DMS79 (cell line): ENCODE measurements at places on chromosomes 13 and 19.

DNA sequence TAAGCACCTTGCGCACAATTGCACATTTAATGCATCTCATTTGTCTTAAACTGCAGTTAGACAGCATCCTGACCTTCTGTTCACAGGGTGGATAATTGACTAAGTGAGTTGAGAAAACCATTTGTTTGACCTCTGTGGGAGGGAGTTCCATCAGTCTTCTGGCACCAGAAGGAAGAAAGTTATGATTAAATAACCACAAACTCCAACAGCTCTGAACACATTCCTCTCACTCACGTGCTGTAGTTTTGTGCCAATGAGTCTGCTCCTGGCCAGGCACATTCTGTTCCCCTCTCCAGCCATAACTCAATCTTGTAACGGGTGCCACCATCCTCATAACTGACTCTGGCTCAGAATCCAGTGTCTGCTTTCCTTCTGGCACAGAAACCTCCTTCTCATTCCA lies 817.2 kb downstream of the SLITRK1 start:
- no peak for DNase-seq

- DNase-seq, result no peak
Observed at GRCh38 chr19:5558101-5558621, 9.6 kb downstream of the TINCR start.

- no peak for DNase-seq
Observed at GRCh38 chr19:6287269-6287885, 7.6 kb upstream of the MLLT1 start.

GRCh38 chr19:16581145-16581970 lies 9.1 kb upstream of the SLC35E1 start:
- peak; percentile 26 for DNase-seq

- DNase-seq, result no peak
Observed at GRCh38 chr19:49065905-49066512, 1.4 kb upstream of the NTF4 start.

GRCh38 chr13:100530671-100531213 lies 57.8 kb downstream of the GGACT start:
- no peak for DNase-seq

- peak; percentile 86 for DNase-seq
Observed at GRCh38 chr13:99312493-99312883, 5.3 kb upstream of the GPR183 start.

- no peak for DNase-seq
Observed at GRCh38 chr19:50322931-50323781, 6.0 kb downstream of the KCNC3 start.

GRCh38 chr13:42708391-42708790 lies 73.0 kb upstream of the FAM216B start:
- no peak for DNase-seq

DNA sequence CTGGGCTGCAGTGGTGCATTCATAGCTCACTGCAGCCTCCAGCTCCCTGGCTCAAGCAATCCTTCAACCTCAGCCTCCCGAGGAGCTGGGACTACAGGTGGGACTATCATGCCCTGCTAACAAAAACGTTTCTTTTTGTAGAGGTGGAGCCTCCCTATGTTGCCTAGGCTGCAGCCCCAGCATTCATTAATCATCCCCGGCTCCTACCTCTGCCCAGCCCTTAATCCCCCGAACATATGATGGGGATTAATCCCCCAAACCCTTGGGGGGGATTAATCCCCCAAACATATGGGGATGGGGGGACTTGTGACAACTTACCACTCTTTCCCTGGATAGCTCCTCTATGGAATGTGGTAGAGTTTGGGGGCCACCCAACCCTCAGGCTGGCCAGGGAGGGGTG lies 45.9 kb downstream of the SUGP2 start:
- DNase-seq, result no peak

GRCh38 chr13:98984983-98985382 lies 7.1 kb upstream of the DOCK9 start:
- DNase-seq, result no peak

- no peak for DNase-seq
Observed at GRCh38 chr13:44068169-44068568, 188.5 kb downstream of the LACC1 start.

- DNase-seq, result no peak
Observed at GRCh38 chr13:101401196-101401595, 15.1 kb downstream of the NALCN start.

GRCh38 chr13:113648216-113648610 lies 9.8 kb downstream of the ATP4B start:
- DNase-seq, result peak; percentile 88

DNA sequence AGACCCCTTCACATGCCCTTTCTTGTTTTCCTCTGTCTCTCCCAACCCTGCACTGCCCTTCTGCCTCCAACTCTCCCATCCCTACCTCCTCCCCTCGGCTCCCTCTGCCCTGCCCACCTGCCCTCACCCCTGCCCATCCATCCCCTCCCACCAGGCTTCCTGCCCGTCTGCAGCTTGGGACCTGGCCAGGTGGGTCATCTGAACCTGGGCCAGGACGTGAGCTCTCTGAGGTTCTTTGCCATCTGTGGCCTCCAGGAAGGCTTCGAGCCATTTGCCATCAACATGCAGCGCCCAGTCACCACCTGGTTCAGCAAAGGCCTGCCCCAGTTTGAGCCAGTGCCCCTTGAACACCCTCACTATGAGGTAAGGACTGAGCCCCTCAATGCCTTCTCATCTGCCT lies 35.7 kb downstream of the RYR1 start:
- no peak for DNase-seq

DNA sequence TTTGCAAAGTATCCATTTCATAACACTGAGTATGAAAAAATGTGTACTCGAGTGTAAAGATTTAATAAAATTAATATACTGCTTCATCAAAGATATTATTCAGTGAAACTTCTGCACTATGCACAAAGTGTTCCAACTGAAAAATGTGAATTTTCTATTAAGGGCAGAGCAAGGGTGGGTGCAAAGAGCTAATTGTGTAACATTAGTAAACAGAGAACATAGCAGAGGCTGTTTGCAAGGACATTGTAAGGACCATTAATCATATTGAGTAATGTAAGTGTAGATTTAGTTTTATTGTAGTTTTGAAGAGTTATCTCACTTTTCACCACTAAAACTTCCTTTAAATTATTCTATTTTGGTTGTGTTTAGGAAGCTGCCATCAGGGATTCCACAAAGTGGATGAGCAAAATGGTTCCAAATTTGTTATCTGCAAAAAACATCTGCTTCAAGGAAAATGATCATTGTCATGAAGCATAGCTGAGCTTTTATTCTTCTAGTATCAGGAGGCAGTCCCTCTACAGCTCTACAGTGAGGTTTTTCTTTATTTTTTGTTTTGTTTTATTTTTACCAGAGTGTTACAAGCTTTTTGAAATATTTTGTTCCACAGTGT lies 1375.4 kb downstream of the SLITRK1 start:
- DNase-seq, result no peak

GRCh38 chr19:54921082-54921481 lies 15.1 kb downstream of the NCR1 start:
- DNase-seq, result no peak

GRCh38 chr13:20190481-20191310 lies 2.0 kb downstream of the GJB2 start:
- no peak for DNase-seq

DNA sequence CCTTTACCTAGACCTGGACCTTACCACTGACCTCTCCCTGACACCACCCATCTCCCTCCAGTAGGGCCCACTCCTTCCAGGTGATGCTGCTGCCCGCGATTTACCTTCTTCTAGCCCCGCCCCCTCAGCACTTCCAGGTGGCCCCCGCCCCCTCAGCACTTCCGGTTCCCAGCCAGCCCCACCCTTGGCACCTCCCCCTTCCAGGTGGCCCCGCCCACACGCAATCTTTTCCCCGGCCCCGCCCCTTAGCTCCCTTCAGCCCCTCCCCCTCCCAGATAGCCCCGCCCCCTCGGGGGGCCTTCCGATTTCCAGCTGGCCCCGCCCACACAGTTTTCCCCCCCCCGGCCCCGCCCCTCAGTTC lies 586 bp downstream of the LIG1 start:
- peak; percentile 67 for DNase-seq

DNA sequence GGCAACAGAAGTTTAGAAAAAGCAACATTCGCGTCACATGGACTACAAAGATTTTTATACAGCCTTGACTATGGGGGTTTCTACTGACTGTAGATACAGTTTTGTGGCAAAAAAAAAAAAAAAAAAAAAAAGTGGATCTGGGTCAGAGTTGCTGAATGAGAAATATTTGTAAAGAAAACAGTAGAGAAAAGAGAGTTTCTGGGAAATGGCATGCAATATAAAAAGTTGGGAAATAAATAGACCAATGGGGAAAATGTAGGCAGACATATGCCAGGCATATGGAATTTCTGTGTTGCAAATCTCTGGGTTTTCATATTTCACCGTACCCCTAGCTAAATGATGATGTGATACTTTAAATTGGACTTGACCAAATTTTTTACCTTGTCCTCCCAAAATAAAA lies 315.3 kb downstream of the EFNB2 start:
- DNase-seq, result no peak

DNA sequence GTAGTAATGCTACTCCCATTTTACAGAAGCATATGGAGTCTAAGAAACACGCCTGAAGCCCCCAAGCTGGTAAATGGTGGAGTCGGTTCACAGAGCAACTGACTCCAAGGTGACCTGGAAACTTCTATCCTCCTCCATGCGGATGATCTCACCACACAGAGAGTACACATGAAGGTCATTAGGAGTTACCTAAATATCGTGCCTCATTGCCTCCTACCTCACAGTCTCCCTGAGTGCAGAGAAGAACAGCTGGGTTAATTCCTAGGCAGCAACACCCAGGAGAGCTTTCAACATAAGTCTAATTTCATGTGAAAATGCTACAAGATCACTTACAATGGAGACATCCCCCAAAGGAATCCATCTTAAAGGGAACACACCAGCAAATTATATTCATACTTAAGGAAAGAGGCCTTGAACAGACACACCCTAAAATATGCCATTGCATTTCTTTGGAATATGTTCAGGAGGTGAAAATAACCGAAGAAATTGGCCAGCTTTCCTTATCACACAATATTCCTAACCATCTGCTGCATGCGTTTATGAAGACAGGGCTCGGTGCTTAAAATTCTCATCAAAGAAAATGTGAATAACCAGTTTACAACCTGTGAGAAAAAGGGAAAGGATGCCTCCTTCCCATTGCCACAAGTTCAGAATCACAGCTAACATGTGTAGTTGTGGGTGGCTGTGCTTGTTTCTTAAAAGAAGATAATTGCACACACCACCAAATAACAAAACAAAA lies 203.6 kb upstream of the NBEA start:
- DNase-seq, result peak; percentile 8

GRCh38 chr19:4102339-4103079 lies 21.4 kb downstream of the MAP2K2 start:
- no peak for DNase-seq

DNA sequence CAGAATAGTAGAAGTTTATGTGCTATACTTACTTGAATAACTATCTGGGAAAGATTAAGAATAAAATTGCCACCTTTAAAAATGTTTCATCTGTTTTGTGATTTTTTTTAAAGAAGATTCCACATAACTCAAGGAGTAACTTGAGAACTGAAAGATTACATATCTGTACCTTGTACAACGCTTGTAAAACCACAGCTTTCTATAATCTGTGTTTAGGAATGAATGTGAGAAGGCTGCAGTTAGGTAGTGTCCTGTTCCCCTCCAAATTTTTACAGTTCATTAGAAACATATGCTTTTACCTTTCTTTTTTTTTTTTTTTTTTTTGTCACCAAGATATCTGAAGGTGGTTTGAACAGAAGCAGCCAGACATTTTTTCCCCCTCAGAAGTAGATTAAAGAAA lies 312.8 kb upstream of the GPC6 start:
- DNase-seq, result no peak

DNA sequence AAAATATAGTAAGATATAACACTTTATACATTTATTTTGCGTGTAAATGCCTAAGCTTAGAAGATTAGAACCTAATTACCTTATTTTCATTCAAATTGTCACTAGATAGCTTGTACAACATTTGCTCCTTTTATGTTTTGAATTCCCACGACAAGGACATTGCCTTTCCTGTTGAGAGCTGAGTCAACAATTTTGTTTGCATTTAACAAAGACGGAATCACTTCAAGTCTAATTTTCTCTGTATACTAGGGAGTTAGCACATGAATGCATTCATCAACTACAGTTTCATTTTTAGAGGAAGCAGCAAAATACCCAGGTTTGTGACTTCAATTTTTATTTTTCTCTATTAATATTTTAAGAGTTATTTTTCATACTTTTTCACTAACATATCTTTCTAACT lies 48.7 kb upstream of the PCCA start:
- DNase-seq, result peak; percentile 6

DNA sequence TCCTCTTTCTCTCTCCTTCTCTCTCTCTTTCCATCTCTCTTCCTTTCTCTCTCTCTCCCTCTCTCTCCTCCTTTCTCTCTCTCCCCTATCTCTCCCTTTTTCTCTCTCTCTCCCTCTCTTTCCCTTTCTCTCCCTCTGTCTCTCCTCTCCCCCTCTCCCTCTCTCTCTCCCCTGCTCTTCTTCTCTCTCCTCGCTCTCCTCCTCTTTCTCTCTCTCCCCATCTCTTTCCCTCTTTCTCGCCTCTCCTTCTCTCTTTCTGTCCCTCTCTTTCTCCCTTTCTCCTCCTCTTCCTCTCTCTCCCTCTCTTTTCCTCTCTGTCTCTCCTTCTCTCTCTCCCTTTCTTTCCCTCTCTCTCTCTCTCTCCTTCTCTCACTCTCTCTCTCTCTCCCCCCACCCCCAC lies 196.6 kb downstream of the UQCRFS1 start:
- no peak for DNase-seq

GRCh38 chr13:28475916-28476725 lies 18.8 kb downstream of the FLT1 start:
- DNase-seq, result no peak

- no peak for DNase-seq
Observed at GRCh38 chr13:99429670-99430069, 71.6 kb upstream of the TM9SF2 start.

GRCh38 chr13:26629260-26629825 lies 71.9 kb downstream of the WASF3 start:
- DNase-seq, result no peak

GRCh38 chr19:45954156-45954555 lies 19.5 kb downstream of the NOVA2 start:
- peak; percentile 83 for DNase-seq
